ENCODE measurements at places on chromosomes 2 and 18. TPM values are rescaled to one million over a fixed set of nuclear protein-coding genes. Genes with fewer than 3 reads are reported as not detected.

DNA sequence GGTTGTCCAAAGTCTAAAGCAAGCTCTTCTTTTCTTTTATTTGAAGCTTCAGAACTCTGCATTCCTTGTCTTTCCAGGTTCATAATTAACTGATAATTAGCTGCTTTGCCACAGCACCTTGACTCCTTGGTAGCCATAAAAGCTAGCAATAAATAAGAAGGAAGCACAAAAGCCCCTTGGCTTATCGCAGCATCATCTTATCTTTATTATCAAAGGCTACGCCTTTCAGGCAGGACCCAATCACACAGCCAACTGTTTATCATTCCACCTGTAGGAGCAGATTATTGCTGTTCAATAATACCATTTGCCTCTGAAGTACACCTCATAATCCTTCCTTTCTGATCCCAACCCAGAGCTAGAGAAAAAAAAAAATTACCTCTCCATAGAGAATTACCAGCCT lies 489.2 kb downstream of the SATB2 start:
- no peak for DNase-seq

- no peak for DNase-seq
Observed at GRCh38 chr2:29423061-29423666, 307.9 kb downstream of the CLIP4 start.

- DNase-seq, result no peak
Observed at GRCh38 chr2:197707316-197708213, 2.4 kb downstream of the MARS2 start.

GRCh38 chr2:39640107-39640506 lies 25.6 kb upstream of the TMEM178A start:
- peak; percentile 55 for DNase-seq

DNA sequence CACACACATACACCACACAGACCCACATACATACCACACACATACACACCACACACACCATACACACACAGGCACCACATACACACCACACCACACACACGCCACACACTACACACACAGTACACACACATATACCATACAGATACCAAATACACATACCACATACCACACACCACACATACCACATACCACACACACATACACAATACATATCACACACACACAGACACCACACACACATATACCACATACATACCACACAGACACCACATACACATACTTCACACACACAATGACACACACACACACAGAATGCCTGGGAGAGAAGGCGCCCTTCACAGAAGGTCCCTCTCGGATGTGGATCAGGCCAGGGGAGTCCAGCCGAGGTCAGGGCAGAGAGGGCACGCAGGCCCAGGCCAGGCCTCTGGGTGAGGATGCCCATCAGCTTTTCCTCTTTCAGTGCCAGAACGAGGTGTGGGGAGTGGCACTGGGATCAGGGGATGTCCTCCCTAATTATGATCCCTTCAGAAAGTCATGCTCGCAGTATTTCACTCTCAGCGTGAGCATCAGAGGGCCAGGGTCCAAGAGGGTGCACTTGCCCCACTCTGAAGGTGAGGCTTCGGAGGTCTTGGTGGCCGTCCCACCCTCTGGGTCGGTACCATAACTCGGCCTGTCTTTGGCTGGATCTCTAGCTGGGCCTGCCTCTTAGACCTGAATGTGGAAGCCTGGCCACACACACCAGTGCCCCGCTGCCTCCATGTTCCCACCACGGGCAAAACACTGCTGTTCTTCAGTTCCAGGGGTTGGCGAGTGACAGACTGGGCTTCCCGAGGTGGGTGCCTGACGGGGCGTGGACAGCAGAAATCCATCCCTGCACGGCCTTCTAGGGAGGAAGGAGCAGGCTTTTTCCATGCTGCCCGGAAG lies 70.6 kb upstream of the ODC1 start:
- DNase-seq, result no peak

GRCh38 chr2:70895998-70896764 lies 39.5 kb upstream of the ATP6V1B1 start:
- no peak for DNase-seq

DNA sequence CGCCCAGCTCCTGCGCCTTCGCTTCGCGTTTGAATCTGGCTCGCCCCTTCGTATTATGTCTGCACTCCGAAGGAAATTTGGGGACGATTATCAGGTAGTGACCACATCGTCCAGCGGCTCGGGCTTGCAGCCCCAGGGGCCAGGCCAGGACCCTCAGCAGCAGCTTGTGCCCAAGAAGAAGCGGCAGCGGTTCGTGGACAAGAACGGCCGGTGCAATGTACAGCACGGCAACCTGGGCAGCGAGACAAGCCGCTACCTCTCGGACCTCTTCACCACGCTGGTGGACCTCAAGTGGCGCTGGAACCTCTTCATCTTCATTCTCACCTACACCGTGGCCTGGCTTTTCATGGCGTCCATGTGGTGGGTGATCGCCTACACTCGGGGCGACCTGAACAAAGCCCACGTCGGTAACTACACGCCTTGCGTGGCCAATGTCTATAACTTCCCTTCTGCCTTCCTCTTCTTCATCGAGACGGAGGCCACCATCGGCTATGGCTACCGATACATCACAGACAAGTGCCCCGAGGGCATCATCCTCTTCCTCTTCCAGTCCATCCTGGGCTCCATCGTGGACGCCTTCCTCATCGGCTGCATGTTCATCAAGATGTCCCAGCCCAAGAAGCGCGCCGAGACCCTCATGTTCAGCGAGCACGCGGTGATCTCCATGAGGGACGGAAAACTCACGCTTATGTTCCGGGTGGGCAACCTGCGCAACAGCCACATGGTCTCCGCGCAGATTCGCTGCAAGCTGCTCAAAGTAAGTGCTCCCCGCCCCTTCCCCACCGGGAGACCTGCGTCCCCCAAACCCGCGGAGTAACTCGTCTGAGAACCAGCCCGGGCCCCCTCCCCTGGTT lies 453 bp downstream of the KCNJ3 start:
- DNase-seq, result no peak

Gene C18orf63
- not detected for total RNA-seq

Gene DYNAP
- total RNA-seq, result not detected
